ENCODE measurements at places on chromosomes 3 and 15.

DNA sequence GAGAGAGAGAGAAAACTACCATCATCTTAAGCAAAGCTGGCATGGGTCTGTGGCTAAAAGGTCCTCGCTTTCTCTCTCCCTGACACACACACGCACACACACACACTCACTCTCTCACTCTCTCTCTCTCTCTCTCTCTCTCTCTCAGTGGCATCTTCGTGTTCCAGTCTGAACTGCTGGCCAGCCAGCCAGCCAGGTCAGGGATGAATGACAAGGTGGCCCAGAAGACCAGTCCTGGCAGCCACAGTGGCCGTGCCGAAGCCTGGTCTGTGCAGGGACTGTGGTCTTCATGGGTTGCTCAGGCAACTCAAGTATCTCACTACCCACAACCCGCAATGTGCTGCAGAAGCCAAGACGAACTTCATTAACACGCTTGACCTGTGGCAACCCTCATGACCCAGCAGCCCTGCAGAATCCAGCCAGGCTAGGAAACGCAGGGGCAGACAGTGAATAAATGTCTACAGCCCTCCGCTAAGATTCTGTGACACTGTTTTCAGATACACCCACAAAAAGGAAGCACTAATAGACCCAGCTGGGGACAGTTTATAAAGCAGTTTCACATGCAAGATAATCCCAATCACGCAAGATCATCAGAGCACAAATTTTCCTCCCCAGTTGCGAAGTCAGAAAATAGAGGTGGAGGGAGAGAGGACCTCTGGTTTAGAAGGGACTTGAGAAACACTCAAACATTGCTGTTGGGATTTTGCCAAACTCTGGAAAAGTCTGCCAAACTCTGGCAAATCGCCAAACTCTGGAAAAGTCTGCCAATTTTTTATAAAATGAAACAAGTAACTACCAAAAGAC, 66.4 kb downstream of the XXYLT1 start:
- DNase-seq = no peak

DNA sequence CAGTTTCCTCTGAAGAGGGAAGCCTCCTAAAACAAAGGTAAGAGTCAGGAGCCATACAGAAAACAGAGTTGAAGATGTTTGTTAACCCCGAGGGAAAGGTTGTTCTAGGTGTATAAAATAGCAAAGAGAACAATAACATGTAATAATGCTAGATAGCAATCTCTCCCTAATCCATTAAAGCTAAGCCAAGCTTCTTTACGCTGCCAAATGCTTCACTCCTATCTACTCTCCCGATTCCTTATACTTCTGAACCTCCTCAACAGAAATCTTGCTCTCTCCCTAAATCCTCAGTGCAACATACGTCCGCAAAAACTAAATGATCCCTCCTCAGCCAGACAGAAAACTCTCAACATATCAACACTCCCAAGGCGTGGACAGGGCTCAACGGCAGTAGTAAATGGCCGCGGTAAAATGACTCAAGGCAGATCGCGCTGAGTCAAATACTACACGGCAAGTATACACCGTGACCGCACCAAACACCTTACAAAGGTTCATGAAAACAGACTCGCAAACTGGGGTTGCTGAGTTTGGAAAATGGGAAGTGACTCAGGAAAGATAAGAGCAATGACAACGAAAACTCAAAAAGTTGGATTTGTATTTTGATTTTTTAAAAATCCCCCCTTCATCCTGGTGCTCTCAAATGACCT, 682 bp downstream of the CLDND1 start:
- DNase-seq = peak; percentile 40

DNA sequence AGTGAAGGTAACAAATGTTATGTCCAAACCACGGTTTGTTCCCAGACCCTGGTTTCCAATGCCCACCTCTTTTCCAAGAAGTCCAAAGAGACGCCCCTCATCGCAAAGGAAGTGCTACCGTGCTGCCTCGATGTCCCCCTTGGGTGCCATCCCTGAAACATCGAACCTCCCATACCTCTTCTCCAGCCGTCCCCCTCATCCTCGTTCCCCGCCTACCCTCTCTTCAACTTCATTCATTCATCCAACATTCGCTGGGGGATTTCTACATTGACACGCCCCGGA, 467 bp downstream of the TIPIN start:
- DNase-seq = no peak

- DNase-seq = no peak
Measured at GRCh38 chr15:63481105-63481810, 23.1 kb upstream of the USP3 start.

DNA sequence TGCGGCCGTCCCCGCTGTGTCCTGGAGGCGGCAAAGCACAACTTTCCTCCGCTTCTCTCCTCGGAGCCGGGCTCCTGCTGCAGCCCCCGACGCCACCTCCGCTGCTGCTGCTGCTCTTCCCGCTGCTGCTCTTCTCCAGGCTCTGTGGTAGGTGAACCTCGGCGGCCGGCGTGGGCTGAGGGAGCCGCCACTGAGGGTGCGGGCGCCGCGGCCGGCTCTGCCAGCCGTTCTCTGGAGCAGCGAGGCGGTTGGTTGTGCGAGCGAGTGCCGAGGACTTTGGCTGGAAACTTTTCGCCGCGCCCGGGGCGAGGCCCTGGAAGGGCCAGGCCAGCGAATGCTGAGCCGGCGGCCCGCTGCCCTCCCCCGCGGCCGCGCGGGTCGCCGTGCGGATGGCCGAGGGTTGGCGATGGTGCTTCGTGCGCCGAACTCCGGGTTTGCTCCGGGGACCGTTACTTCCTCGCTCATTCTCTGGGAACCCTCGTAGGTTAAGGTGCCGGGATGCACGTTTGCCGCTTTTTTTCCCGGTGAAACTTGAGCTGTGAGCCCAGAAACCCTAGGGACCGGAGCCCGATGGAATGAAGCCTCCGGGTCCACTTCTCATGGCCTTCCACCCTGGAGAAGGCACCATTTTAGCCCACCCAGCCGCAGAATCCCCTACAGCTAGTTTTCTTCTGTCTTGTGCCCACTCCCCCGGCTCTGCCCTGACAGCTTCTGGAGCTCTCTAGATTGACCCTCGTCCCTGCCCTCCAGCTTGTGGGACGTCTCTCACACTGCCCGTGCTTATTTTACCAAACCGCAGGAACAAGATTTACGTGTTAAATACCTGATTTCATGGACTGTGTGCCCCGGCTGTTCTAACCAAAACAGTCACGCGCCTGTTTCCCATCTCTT, 660 bp downstream of the NECTIN3 start:
- peak; percentile 19 for DNase-seq

DNA sequence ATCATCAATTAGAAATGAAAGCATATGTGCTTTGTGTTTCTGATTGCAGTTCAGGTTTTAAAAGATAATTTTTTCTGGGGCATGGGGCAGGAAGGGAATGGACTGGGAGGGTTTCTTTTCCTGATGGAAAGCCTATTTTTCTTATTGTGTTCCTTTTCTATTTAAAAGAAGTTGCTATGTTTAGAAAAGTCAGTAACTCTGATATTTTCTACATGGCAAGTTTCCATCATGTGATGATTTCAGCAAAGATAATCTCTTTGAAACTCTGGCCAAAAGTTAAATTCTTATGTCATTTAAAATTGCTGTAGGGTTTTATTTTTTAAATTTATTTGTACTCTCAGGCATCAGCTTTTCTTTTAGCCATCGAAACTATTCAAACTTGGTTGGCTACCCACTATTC, 601.2 kb downstream of the FOXP1 start:
- no peak for DNase-seq

DNA sequence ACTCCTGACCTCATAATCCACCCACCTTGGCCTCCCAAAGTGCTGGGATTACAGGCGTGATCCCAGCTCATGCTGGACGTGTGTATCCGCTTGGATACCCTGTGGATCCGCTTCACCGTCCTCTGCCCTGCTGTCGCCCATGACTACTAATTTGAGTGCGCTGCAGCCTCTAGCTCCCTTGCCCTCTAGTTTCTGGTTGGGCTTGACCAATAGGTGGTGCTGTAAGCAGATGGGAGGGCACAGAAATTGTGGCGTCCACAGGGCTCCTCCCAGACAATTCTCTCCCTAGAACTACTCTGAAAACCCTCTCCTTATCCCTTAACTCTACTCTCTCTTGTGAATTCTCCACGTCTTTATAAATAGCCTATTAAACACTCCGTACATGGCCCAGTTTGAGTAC, 36.2 kb downstream of the ZPLD1 start:
- DNase-seq = no peak

DNA sequence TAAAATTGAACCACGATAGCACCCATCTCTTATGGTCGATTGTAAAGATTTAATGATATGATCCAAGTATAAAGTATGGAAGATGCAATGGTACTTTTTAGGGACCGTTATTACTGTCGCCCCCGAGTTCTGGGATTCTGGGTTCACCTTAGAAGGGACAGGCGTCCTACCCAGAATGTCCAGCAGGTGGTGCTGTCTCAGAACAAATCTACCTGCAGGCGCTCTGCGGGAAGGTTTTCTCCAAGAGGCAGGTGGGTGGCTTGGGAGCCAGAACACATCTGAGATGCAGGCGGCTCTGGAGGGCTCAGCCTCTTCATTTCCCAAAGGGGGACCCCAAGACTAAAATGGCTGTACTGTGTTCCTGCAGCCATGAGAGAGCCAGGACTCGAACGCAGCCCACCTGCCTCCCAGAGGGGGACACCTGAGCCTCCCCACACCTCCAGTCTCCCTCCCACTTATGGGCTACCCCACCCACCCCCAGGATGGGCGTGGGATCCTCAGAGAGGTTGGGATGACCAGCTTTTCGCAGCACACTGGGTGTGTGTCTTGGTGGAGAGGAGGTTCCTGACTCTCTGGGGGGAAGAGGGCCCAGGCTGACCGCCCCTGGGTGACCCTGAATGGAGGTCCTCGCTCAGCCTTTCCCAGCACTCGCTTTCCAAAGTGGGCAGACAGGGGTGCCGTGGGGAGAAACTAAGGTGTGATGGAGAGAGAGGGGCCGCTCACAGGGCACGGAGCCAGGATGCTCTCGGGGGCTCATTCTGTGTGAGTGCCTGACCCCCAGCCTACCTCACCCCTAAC, 28.1 kb upstream of the CORO2B start:
- DNase-seq = peak; percentile 73

GRCh38 chr3:9158865-9159630, 90.4 kb downstream of the SRGAP3 start:
- no peak for DNase-seq

GRCh38 chr3:183027276-183027675, 46.9 kb upstream of the DCUN1D1 start:
- no peak for DNase-seq

- DNase-seq = no peak
Measured at GRCh38 chr3:10926256-10926810, 66.2 kb upstream of the SLC6A1 start.

DNA sequence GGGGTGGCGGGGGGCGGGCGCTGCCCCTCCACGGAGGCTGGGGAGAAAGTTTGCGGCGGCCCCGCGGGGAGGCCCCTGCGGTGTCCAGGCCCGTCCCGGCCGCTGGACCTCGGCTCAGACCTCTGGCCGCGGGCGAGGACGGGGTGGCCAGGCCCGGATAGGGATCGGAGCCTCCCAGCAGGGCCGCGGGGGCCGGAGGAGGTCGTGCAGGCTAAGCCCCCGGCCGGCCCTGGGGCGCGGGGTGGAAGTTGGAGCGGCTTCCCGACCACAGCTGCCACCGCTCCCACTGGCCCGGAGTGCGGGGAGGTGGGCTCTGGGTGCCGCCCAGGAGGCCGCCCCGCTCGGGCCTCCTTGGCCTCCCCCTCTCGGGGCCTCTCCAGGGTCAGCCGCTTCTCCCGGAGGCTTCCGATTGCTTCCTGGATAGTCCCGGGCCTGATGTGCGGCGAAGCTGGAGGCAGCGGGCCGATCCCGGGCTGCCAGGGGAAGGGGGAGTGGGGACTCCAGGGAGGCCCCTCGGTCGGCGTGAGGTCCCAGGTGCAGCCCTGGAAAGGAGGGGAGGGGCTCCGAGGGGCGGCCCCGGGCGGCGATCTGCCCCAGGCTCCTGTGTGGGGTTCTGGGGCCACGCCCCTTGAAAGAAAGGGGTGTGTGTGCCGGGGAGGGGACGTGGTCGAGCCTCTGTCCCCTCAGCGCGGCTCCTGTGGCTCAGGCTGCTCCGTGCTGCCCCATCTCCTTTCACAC, 907 bp downstream of the PLXNA1 start:
- DNase-seq = peak; percentile 24

- DNase-seq = no peak
Measured at GRCh38 chr3:58979840-58980239, 70.0 kb downstream of the CFAP20DC start.

DNA sequence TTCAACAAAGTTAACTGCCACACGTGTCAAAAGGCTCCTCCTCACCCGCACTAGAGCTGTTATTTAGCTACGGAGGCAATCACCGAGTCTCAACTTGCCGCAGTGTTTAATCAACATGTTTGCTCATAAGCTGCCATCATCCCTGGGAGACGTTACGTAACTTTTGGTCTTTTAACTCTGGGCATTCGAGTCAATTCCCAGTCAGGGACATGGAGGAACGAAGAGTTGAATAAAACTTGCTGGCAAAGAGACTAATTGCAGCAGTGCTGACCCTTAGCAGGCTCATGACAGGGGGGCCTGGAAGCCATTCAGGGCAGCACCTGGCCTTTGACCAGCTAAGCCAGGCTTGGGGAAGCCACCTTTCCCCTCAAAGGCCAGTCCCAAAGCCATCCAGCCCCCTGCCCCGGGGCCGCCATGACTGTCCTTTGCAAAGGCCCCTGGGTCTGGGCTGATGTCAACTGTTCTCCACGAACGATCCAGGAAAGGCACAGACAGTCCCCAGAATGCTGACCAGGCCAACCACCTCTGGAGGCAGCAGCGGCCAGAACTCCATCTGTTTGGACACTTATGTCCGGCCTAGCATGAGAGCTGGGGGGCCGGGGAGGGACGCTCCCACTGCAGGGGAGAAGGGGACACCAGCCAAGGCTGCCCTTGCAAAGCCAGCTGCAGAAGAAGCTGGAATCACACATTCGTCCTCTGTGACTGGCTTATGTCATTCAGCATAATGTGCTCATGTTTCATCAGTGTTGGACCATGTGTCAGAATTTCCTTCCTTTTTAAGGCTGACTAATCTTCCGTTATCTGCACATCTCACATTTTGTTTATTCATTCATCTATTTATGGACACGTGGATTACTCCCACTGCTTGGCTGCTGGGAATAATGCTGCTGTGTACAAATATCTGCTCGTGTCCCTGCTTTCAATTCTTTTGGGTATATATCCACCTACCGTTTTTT, 43.7 kb downstream of the PCSK6 start:
- no peak for DNase-seq

- DNase-seq = no peak
Measured at GRCh38 chr3:184240384-184241140, 8.2 kb downstream of the ALG3 start.

- no peak for DNase-seq
Measured at GRCh38 chr3:101320475-101320874, at the start of gene IMPG2. TSS of gene IMPG2 (minus strand) at chr3:101320575. CDS start at chr3:101320372, 203 bp downstream.

DNA sequence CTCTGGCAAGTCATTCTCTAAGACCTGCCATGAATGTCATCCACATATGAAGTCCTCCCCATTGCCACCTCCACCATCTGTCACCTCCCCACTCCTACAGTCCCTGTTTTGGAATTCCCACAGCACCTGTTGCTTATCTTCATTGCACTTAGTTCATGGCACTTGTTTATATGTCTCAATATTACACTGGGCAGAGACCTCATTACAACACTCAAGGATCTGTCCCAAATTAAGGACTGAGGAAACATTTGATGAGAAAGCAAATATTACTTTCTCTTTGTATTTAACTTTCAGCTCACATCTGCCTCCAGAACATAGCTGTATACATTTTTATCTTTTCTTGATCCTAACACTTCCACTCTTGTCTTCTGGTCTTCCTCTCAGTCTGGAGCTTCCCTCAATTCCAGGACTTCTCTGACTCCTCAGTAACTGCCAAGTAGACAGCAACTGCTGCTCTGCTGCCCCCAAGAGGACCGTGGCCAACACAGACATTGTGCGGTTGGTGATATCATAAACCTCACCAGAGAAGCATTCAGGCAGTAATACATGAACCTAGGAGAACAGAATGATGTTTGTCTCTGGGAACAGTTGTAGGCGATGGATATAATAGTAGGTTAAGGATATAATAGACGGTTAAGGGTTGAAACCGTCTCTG, 45.0 kb upstream of the FGF12 start:
- DNase-seq = no peak

Data from T-helper 9 cell (primary cell).